ENCODE measurements at places on chromosomes 16 and 17.

GRCh38 chr16:1199347-1200013, 25.6 kb downstream of the TPSG1 start:
- DNase-seq = no peak

- DNase-seq = no peak
Measured at GRCh38 chr17:49795372-49795771, 6.9 kb downstream of the KAT7 start.

GRCh38 chr17:42107597-42108576, 4.6 kb downstream of the DHX58 start:
- peak; percentile 85 for DNase-seq

- DNase-seq = no peak
Measured at GRCh38 chr17:73616873-73617404, 27.3 kb downstream of the SDK2 start.

DNA sequence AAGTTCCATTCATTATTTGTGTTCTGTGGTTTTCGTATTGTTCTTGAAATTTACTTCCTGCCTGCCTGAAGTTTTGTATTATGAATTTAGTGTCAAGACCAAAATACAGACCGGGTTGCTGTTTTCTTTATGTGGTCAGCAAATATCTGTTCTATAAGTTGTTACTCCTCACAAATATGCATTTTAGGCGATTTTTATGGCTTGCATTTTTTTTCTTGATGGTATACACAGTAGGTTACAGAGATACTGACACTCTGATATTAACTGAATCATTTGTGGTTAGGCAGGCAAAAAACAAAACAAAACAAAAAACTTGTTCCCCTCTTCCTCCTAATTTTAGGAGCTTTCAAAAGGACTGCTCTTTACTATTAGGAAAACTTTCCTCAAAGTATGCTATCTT, 52.6 kb downstream of the BCAS3 start:
- DNase-seq = no peak

DNA sequence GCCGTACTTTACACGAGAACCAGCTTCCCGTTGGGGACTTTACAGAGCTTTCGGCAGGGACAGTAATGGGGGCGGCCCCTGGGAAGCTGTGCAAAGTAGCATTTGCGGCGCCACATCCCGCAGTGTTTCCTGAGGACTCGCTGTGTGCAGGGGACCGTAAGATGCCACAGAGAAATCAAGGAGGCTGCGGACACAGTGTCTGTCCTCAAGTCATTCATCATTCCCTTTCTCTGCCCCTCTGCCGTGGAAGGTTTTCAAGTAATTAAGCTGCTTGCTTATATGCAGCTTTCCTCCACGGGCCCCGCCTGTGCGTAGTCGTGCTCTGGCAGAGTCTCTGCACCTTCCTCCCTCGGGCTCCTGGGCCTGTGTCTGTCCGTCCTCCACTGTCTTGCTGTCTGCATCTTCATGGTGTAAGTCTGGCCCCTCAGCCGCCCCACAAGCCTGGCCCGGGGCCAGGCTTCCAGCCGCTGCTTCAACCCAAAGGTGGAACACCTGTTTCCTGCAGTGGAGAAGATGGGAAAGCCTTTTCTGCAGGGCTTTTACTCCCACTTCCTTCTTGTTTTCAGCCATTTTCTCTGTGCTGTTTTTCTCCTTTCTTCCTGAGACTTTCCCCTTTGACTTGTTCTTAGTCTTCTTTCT, 216.9 kb upstream of the CHMP6 start:
- no peak for DNase-seq

DNA sequence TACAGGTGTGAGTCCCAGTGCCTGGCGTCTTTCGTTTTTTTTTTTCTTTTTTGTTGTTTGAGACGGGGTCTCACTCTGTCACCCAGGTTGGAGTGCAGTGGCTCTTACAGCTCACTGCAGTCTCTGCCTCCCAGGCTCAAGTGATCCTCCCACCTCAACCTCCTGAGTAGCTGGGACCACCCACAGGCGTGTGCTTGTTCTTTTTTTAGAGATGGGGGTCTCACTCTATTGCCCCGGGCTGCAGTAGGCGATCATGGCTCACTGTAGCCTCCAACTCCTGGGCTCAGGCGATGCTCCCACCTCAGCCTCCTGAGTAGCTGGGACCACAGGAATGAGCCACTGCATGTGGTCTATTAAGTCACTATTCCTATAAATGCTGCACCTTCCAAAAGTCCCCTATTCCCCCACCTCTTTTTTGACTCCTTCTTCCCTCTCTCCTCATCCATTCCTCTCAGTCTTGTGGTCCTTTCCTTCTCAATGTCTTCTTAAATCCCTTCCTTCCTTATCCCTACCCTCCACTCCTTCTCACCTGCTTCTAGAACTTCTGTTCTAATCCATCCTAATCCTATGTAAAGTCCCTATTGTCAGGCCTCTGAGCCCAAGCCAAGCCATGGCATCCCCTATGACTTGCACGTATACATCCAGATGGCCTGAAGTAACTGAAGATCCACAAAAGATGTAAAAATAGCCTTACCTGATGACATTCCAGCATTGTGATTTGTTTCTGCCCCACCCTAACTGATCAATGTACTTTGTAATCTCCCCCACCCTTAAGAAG, 9.2 kb downstream of the GGA3 start:
- DNase-seq = no peak

GRCh38 chr16:20372701-20373100, 20.2 kb upstream of the UMOD start:
- DNase-seq = no peak

DNA sequence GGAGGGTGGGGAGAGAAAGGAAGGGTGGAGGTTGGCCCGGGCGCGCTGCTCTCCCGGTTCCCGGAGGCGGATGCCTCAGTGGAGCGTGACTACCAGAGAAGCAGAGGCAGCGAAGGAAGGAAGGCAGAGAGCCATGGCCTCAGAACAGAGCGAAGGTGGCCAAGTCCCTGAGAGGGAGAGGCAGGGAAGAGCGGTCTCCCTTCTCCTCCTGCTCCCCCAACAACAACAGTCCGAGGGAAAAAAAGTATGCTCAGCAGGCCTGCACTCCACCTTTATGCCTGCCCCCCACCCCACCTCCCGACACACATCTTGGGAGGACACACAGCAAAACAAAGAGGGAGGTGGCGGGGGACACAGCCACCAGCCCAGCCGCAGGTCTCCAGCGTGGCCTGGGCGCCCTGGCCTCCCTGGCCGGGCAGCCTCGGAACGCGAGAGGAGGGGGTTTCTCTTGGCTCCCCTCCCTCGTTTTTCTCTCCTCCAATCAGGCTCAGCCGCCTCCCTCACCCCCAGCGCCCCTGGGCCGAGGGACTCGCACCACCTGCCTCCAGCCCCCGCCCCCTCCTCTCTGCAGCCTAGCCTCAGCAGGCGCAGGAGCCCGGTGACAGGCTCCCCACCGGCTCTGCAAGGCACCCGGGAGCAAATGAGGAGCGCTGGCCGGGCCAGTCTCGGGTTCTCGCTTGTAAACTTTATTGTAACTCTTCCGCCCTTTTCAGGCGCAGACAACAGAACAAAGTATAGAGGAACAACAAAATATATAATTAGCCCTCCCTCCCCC, 1.1 kb upstream of the HOXB7 start:
- no peak for DNase-seq

GRCh38 chr17:37118366-37119137, 169.8 kb downstream of the AATF start:
- no peak for DNase-seq

GRCh38 chr16:2824626-2825025, 5.5 kb upstream of the ZG16B start:
- DNase-seq = no peak

DNA sequence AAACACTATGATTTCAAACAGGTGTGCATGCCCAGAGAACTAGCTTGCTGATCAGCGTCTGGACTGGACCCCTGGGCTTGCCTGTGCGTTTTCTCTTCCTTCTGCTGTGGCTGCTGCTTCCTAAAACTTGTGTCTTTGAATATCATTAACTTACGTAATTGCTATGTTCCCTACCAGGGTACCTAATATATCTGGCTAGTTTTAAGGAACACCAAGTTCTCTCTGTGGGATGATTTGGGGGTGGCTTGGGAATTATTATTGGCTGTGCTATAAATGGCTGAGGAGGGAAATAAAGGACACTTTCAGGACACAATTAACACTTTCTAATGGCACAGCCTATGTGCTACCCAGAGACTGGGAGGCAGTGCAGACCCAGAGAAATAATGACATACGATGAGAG, 606.0 kb upstream of the RBFOX1 start:
- no peak for DNase-seq

- DNase-seq = no peak
Measured at GRCh38 chr17:15510361-15510760, 42.9 kb upstream of the CDRT4 start.

GRCh38 chr16:57756424-57757325, 21.1 kb downstream of the KATNB1 start:
- DNase-seq = no peak

DNA sequence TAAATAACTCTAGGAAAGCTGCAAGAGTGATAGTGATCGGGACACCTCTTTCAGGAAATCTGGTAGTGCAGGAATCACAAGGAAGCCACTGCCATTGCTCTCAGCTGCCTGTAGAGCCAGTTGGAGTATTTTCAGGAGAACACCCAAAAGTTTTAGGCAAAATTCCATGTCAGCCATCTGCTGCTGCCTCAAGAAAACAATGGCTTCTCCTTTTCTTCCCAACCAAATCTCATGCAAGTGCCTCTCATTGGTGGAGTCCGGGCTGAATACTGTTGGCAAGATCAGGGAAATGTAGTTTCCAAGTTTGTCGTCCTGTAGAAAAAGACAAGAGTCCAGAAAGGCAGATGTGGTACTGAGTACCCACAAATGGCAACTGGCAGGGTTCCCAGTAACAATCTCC, 54.9 kb upstream of the TANC2 start:
- no peak for DNase-seq

DNA sequence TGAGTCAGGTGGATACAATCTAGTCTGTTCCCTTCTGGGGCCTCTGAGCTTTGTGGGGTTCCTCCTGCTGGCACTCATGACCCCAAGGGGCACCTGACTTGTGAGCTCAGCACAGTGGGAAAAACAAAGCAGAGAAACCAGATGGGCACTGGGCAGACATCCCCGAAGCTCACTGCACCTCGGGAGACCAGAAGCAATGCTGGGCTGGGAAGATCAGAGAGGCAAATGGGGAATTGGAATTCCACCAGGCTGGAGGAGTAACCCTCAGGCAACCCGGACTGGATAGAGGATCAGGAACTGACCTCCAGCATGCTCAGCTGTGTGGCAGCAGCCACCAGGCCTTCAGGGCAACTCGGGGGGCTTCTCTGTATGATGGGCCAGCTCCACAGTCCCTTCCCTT, 50.3 kb downstream of the ABCC12 start:
- DNase-seq = no peak

DNA sequence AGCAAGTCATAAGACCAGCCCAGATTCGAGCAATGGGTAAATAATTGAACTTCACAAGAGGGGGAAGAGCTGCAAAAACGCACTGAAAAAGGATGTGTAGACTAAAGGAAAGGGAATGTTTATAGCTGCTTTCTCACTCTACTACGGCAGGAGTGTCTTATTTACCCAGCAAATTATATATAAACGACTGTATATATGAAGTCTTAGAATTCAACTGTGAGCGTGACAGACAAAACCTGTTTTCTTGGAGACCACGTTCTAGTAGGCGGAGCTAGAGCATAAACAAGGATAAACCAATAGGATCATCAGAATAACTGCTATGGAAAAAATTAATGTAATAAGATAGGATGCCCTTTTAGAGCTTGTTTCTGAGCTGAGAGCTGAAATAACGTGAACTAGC, 394.6 kb upstream of the MON1B start:
- DNase-seq = no peak

- no peak for DNase-seq
Measured at GRCh38 chr17:62791767-62792446, 16.2 kb downstream of the MARCHF10 start.
